ENCODE measurements at places on chromosomes 11 and 22.
A peak's percentile ranks its signal among the peaks of the same experiment; 100 is the strongest.

DNA sequence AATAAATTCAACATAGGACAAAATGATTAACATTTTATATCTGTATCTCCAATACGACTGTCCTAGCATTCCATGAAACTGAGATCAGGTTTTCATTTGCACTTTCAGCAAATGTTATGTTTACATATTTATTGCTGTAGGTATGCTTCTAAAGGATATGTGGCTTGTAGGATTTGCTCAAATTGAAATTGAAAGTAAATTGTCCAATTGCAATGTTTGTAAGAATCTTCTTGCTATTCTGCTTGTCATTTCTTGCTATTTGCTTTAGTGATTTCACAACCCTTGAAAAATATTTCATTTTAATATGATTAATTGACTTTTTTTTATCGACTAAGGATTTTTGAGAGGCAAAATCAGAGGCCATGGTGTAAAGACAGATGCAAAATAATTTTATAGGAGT, 904.2 kb upstream of the RAG2 start:
- no peak for DNase-seq

GRCh38 chr22:46660604-46661201, 40.5 kb downstream of the GRAMD4 start:
- no peak for DNase-seq

DNA sequence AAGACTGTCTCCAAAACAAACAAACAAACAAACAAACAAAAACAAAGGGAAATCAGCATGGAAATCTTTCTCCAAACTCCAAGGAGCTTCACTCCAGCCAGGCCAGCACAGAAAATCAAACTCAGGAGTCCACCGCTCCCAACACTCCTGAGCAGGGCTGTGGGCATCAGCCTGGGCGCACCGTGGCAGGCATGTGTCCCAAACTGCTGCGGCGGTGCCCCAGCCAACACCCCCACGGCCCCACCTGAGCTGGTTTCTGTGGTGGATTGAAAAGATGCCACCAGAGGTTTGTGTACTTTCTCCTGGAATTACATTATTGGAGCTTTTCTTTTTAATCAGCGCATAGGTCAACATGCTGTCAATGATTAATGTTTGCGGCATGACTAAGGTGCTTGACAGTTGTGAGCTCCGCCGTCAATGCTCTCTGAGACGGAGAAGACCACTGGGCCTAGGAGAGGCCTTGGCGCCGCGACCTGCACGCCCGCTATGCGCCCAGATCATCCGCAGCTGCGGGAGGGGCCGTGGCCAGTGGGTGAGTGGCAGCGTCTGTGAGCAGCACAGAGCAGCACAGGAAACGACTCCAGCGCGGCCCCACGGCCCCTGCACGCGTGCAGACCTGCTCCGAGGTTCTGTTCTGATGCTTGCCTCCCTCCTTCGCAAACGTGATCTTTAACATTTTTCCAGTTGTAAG, 18.1 kb downstream of the DRD4 start:
- no peak for DNase-seq

DNA sequence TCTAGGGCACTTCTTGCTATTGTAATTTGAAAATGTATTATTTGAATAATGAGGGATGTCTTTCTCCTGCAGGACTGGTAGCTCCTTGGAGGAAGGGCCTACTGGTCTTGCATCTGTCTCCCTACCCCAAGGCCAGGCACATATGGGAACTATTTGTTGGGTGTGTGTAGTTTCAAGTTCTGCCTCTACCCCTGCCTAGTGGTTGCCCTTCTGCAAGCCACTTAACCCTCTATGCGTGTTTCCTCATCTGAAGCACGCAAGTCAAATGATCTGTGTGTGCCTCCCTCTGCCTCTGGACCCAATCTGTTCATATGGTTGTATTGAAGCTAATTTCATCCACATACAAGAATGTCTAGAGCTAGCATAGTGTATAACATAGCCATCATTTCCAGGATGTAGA, 67.0 kb downstream of the WNT11 start:
- no peak for DNase-seq

GRCh38 chr11:126583101-126583500, 227.6 kb downstream of the ST3GAL4 start:
- no peak for DNase-seq

DNA sequence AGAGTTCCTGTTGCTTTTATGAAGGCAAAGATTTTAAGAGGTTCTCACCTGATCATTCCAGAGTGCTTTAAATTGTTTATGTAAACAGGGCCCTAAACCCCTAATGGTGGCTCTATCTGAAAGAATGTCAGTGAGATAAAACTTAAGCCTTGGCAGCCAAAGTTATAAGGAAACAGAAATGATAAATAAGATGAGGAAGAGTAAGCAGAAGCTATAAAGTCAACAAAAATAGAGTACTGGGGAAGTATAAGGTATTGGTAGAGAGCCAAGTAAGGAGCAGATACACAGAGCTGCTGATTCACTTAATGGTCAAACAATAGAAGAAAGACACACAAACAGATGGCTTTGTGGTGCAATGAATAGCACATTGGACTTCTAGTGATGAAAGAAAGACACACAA, 37.9 kb downstream of the TMPRSS5 start:
- no peak for DNase-seq

DNA sequence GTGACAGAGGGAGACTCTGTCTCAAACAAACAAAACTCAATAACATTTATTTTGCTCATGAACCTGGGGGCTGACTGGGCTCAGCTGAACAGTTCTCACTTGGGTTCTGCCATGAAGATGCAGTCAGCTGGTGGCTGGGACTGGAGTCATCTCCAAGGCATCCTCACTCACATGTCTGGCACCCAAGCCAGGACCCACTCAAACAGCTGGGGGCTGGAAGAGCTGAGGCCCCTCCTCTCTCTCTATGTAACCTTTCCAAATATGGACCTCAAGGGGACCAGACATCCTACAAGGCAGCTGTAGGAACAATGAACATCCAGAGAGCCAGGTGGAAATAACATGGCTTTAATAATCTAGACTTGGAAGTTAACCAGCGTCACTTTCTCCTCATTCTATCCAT, 16.8 kb downstream of the HSPA8 start:
- DNase-seq = no peak

DNA sequence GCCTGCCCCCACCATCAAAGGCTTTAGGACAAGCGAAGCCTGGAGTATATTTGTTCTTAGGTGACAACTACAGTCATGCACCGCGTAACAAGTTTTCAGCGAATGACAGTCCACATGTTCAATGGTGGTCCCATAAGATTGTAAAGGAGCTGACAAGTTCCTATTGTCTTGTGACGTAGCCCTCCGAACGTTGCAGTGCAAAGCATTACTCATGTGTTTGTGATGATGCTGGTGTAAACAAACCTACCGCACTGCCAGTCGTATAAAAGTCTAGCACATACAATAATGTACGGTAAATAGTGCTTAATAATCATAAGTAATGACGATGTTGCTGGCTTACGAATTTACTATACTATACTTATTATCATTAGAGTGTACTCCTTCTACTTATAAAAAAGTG, 41.3 kb downstream of the ADAMTS15 start:
- no peak for DNase-seq

DNA sequence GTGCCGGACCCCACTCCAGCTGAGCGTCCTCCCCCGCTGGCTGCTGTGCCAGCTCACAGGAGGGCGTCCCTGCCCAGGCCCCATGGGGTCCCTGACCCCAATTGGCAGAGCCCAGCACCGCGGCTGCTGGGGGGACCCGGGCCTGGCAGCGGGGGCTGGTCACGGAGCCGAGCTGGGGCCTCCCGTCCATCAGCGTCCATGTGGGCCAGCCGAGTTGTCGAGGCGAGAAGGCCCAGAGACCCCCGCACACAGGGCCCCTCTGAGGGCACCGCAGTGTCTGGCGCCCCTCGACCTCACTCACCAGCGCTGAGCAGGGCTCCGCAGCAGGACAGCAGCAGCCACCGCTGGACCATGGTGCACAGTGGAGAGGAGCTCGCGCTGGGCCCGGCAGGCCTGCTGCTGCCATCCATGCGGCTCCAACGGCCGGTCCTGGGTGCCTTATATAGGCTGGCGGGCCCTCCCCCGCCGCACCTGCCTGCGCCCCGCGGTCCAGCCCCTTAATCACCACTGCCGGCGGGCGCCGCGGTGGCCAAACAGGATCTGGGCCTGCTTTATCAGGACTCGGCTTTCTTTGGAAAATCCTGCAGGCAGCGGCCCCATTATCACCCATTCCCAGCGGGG, at the start of gene MUC6:
MUC6 (minus strand) TSS at position 416 of the 621 bp plus-strand sequence; CDS start at position 353, 63 bp downstream.
- DNase-seq = no peak

- no peak for DNase-seq
Measured at GRCh38 chr11:10302744-10303557, 1.9 kb upstream of the ADM start.

GRCh38 chr11:1128311-1129142, 29.2 kb upstream of the MUC5AC start:
- DNase-seq = no peak

DNA sequence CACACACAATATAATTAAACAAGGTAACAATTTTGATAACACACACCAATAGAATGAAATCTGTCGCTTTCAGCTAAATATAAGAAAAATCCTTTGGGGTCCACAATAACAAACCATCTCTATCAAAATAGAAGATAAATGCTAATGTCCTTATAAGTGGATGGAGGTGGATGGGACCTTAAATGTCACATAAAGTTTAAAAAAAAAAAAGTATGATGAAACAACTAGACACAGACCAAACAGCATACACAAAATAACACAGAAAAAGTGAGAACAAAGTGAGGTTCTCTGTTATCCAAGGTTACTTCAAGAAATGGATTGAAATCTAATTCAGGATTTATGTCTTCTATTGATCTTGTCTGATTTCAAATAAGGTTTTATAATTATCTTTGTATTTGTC, 10.5 kb upstream of the OR10D3 start:
- no peak for DNase-seq

DNA sequence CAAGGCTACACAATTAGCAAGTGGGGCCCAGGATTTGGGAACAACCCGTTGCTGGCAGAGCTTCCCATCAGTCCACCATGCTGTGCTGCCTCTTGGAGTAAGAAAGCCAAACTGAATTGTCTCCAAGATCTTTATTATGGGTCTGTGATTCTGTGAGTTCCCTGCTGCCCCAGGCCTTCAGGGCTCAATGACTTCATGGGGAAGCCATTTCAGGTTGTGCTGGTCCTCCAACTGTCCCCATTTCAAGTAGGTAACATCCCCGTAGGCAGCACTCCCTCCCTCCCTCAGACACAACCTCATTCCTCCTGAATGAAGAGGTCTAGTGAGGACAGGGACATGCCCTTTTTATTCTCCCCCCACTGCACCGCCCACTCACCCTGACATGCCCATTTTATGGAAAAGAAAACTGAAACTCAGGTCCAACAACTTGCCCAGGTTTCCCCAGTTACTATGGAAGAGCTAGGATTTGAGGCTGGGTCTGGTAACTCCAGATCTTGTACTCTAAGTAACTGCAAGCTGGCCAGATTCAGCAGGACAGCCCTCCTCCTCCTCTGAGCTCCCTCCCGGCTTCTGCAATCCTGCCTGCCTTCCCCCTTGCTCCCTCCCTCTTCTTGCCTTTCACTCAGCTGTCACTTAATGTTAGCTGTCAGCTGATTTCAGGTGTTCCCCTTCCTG, 8.2 kb upstream of the YWHAH start:
- DNase-seq = no peak

GRCh38 chr11:95821640-95822039, 31.3 kb downstream of the CEP57 start:
- DNase-seq = no peak

DNA sequence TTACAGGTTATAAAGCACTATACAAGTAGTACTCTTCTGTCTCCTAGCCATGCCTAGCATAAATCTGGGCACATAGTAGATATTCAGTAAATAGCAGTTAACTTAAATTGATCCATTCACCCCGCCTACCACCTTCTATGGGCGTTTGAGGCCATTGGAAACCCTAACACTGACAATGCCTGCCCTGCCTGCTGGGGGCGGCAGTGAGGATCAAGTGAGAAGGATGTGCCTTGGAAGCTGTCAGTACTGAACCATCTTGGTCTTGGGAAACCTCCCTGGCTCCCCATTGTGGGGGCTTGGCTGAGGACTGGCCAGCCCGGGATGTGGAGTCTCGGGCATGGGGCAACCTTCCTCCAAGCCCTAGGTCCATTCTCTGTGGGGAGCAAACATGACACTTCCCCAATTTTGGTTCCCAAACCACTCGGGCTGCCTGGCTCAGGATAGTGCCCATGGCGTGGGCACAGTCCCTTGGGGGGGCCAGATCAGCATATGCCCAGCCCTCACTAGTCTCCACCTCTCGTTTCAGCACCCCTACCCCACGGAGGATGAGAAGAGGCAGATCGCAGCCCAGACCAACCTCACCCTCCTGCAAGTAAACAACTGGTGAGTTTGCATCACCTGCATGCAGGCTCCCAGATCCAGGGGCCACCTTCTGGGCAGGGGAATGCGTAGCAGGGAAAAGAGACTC, 67.4 kb downstream of the FEZ1 start:
- DNase-seq = no peak

DNA sequence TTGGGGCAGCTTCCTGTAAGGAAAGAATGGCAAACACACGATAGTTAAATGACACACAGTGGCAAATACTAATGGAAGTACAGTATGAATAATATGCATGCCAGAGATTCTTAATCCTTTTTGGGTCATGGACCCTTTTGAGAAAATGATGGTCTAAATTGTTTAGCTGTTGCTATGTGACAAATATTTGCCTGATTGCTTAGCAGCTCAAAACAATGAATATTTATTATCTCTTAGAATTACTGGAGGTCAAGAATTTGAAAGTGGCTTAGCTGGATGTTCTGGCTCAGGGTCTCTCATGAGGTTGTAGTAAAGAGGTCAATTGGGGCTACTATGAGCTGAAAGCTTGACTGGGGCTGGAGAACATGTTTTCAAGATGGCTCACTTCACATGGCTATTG, 69.7 kb downstream of the FANCF start:
- no peak for DNase-seq

DNA sequence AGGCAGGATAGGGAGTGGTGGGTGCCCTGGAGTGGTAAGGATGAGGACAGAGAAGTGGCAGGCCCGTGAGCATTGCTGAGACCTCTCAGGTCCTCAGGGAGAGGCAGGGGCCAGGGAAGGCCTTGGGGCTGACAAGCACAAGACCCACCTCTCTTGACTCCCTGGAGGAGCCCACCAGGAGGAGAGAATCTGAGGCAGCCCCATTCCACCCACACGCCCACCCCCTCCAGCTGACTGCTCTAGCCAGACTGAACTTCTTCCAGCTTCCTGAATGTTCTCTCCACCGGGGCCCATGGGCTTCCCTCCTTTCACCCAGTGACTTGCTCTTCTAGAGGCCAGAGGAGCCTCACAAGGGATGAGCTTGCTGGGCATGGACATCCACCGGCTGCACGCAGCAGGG, 1403.0 kb downstream of the BRD1 start:
- no peak for DNase-seq

DNA sequence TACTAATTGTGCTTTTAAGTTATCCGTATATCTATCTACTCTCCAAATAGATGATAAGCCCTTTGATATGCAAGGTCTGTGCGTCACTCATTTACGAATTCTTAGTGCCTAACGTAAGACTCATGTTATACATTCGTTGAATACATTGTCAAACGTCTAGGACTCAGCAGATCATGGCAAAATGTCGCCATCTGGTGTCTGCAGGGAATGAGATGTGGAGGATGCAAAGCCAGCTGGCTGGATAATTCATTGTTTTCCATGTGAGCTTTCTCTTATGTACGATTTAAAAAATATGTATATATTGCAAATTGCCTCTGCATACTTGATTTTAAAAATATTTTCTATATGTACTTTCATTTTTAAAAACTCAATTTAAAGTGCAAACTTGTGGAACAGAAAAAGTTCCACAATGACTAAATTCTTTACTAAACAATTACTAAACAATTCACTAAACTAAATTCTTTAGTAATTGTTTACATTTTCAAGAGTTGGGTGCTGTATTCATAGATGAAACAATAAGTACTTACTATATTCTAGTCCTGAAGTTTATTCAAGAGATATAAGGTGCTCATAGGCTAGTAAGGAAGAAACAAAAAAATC, 33.8 kb downstream of the ZNF202 start:
- DNase-seq = peak; percentile 39

- no peak for DNase-seq
Measured at GRCh38 chr11:36041988-36042611, 98.2 kb downstream of the LDLRAD3 start.
